Right lobe of liver (tissue), 6 donors: ENCODE measurements at places on chromosomes 11 and 22. TPM values are rescaled to one million over a fixed set of nuclear protein-coding genes. Genes with fewer than 3 reads are reported as not detected.

Gene OR5B17
- not detected for total RNA-seq

Gene TFIP11
- total RNA-seq: 17.0 TPM

Gene CD3E
- total RNA-seq: 1.5 TPM

Gene SORL1
- total RNA-seq: 133 TPM

Gene NPAS4
- not detected for total RNA-seq
